ENCODE measurements at places on chromosomes 12 and 14. TPM values are rescaled to one million over a fixed set of nuclear protein-coding genes. Genes with fewer than 3 reads are reported as not detected.

GRCh38 chr12:119593578-119594398 lies at the start of gene TMEM233:
Gene TMEM233, plus strand, starts transcription at chr12:119593774. Its CDS starts 75 bp downstream, at chr12:119593849.
- H3K4me3 ChIP-seq, result peak within 1 kb of the TSS; percentile 20
- no peak for DNase-seq
- H3K4me1 ChIP-seq, result no peaks in the 10 kb centered on the region
- no peaks in the 10 kb centered on the region for H3K36me3 ChIP-seq
- H3K27ac ChIP-seq, result no peak within 1 kb of the TSS

DNA sequence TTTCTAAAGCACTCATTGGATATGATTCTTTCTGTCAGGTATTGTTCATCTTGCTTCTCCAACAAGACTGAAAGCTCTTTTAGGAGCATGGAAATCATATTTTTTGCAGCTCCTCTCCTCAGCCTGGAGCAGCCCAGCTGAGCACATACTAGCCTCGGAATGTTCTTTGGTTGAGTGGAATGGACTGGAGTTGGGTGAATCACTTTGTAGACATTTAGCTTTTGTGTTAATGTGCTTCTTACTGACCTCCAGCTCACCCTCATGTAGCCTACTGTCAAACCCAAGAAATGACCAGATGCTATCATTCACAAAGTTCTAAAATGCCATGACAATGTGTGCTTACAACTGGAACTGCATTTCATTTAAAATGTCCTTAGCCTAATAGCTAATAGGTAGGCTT lies 161.1 kb downstream of the NUAK1 start:
- no peaks in the 10 kb centered on the region for H3K27me3 ChIP-seq
- H3K36me3 ChIP-seq, result no peaks in the 10 kb centered on the region
- DNase-seq, result no peak

- H3K4me3 ChIP-seq, result no peak overlapping the region
- H3K27me3 ChIP-seq, result no peaks in the 10 kb centered on the region
- H3K27ac ChIP-seq, result no peak overlapping the region
- H3K36me3 ChIP-seq, result no peaks in the 10 kb centered on the region
- no peaks in the 10 kb centered on the region for H3K4me1 ChIP-seq
These were observed 417.3 kb downstream of the SNAPC1 start for GRCh38 chr14:62179367-62180018.

GRCh38 chr12:52789637-52790426 lies 6.1 kb downstream of the KRT3 start:
- H3K4me3 ChIP-seq, result no peak overlapping the region
- no peaks in the 10 kb centered on the region for H3K36me3 ChIP-seq
- no peak overlapping the region for H3K27ac ChIP-seq
- H3K27me3 ChIP-seq, result peaks cover 5% of the 10 kb centered on the region
- no peak for DNase-seq

GRCh38 chr14:23055621-23056144 lies 1.6 kb downstream of the CDH24 start:
- H3K4me1 ChIP-seq, result peaks cover 19% of the 10 kb centered on the region
- no peaks in the 10 kb centered on the region for H3K27me3 ChIP-seq
- peaks cover 24% of the 10 kb centered on the region for H3K36me3 ChIP-seq

The SPTB gene
- 0.64 TPM for polyA plus RNA-seq

The DPPA3 gene
- polyA plus RNA-seq, result not detected

All from sigmoid colon (tissue), 7 donors.